ENCODE measurements at places on chromosomes 5 and 9. TPM values are rescaled to one million over a fixed set of nuclear protein-coding genes. Genes with fewer than 3 reads are reported as not detected.

Gene ZFP37
- 3.5 TPM for total RNA-seq

Gene FOXD4L5
- total RNA-seq = not detected

Gene NREP
- total RNA-seq = 155 TPM

Gene GLE1
- 13.4 TPM for total RNA-seq

Gene C9orf50
- total RNA-seq = not detected

Gene CSNK1G3
- total RNA-seq = 84.4 TPM

Gene ZNF608
- 33.8 TPM for total RNA-seq

Gene PCDHA6
- 1.2 TPM for total RNA-seq

Gene SLC45A2
- not detected for total RNA-seq

Gene ITGA1
- total RNA-seq = 279 TPM

Gene PURA
- total RNA-seq = 30.8 TPM

Gene CTNND2
- not detected for total RNA-seq

Gene TTC23L
- 1.5 TPM for total RNA-seq

Gene CBY3
- not detected for total RNA-seq

Gene OGN
- total RNA-seq = 138 TPM

Gene LCN1
- total RNA-seq = not detected

Gene BNC2
- total RNA-seq = 4.8 TPM

Gene EDIL3
- 22.3 TPM for total RNA-seq

Gene PCDHB14
- total RNA-seq = 4.9 TPM

Gene SLC6A3
- not detected for total RNA-seq
